GF-D8 (cell line): ENCODE measurements at places on chromosomes 1 and 21.
A peak's percentile ranks its signal among the peaks of the same experiment; 100 is the strongest.

DNA sequence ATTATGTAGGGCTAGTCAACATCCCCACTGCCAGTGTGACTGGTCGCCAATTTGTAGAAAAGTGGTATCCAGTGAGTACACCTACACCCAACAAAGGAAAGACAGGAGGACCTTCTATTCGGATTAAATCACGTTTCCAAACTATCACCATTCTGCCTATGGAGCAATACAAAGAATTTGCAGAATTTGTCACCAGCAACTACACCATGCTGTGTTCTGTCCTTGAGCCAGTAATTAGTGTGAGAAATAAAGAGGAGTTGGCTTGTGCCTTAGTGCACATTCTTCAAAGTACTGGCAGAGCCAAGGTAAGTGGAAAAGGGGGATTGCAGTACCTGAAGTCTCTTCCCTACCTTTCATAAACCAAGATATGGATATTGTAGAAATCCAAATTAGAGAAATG lies 53.8 kb downstream of the CLEC20A start:
- DNase-seq = no peak

DNA sequence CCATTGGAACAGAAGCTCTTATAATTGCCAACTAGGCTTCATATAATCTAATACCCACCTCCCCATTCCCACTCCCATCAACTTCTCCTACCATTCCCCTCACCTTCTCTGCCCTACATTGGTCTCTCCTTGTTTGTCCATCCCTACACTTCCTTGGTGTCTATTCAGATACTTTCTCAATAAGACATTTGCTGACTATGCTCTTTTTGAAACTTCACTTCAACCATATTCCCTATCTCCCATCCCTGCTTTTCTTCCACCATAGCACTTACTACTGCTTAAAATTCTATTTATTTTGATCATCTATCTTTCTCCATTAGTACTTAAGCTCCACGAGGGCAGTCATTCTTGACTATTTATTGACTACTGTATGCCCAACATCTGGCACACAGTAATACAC lies 40.4 kb downstream of the CD160 start:
- DNase-seq = no peak

DNA sequence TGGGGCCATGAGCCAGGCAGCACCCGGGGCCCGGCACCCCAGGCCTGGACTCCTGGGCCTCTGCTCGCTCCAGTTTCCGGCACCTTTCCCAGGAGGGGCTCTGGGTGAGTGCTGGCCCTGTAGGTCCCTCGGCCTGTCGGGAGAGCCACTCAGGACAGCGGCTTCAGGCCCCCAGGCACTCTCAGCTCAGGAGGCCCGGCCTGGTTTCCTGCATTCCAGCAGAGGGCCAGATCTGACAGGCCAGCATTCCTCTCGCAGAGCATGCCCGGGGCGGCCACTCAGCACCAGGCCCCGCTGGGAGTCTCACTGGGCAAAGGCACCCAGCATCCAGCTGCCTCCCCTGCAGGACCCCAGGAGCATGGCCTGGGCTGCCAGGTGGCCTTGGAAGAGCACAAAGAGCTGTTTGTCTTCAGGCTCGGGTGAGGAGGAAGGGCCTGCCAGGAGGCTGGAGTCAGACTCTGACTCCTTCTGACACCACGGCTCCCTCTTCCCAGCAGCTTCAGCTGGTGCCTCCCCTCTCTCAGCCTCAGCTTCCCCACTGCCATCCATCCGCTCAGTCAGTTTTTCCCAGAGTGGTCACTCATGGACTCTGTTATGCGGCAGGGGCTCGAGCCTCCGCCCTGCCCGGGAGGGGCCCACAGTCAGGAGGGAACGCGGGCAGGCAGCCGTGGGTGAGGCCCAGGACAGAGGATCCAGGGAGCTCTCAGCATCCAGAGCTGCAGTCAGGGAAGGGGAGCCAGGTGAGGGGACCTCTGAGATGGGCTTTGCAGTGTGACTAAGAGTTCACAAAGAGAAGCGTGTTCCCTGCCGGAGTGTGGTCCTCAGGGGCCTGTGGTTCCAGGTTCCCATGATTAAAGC lies 51.7 kb downstream of the WNT9A start:
- no peak for DNase-seq

DNA sequence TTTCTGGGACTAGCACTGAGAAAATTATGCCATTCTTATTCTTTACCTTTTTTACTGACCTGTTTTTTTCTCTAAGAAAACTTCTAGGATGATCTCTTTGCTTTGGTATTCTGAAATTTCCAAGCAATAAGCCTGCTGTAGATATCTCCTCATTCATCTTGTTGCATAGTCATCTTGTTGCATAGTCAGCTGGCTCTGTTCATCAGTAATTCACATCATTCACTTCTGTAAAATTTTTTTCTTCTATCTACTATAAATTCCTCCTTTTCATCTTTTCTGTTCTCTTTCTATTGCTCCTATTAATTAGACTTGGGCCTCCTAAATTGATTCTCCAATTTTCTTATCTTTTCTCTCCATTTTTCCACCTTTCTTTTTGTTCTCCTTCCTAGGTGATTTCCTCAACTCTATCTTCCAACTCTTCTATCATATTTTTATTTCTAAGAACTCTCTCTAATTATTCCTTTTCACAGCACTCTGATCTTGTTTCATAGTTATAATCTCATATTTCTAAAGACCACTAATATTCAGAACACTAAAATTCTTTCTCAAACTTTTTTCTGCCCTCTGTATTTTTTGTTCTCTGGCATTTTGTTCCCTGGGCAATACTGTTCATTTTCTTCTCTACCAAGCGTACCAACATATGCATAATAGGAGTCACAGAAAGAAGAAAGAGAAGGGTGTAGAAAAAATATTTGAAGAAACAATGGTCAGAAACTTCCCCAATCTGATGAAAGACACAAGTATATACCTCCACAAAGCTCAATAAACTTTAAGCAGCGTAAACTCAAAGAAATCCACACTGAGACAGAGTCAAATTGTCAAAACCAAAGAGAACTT lies 17.7 kb downstream of the TUT4 start:
- DNase-seq = no peak

GRCh38 chr1:25031966-25032667 lies 102.0 kb upstream of the RUNX3 start:
- no peak for DNase-seq

GRCh38 chr21:39972976-39973770 lies 105.9 kb downstream of the PCP4 start:
- DNase-seq = no peak

- DNase-seq = peak; percentile 47
Observed at GRCh38 chr1:113818578-113818977, 6.3 kb upstream of the RSBN1 start.

DNA sequence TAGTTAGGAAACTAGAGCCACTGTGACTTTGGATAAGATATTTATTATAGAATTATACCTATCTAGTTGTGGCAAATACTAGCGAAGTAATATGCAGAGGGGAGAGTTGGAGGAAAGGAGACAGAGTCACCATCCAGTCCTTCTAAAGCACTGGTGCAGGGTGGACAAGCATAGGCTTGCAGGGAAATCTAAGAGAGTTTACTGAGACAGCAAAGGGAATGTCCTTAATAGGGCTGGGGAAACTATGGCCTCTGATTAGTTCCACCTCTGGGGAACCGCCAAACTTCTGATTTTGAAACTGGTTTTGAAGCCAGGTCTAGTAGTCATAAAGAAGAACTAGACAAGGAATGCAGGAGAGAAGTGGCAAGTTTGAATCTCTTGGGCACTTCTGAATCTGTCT lies 407.9 kb downstream of the VAV3 start:
- DNase-seq = no peak

GRCh38 chr1:54937469-54937868 lies 43.0 kb upstream of the TMEM61 start:
- no peak for DNase-seq

- DNase-seq = no peak
Observed at GRCh38 chr1:205924460-205924790, 18.8 kb downstream of the SLC26A9 start.
